Suppressor macrophage (primary cell): ENCODE measurements at places on chromosomes 12 and 14.
A peak's percentile ranks its signal among the peaks of the same experiment; 100 is the strongest.

DNA sequence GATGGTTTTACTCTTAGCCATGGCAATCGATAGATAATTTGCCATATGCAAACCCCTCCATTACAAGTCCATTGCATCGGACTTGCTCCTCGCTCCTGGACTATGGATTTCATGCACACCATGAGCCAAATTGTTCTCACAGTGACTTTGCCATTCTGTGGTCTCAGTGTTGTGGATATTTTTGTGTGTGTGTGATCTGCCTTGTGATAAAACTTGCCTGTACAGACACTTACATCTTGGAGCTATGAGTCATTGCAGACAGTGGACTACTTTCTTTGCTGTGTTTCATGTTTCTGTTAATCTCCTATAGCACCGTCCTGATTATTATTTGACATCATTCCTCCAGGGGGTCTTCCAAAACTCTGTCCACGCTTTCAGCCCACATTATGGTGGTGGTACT is 8.4 kb upstream of the OR4K13 start:
- no peak for DNase-seq

GRCh38 chr12:98343002-98343567 is 172.3 kb upstream of the TMPO start:
- no peak for DNase-seq

DNA sequence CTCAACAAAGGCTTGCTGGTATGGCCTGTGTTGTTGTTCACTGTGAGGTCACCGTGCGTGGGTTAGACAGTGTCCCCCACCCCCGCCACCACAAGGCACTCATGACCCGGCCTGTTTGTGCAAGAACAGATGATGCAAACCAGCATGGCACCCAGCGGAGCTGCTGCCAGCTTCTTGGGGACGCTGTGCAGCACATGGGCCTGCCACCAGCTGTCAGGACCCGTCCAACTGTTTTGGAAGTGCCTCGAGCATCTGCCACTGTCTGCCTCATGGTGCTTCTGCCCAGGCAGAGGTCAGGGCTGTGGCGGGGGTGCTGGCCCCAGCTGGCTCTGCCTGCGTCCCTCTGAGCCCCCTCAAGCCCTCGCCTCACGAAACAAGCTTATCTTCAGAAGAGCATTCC is 1.5 kb downstream of the ASB2 start:
- DNase-seq: peak; percentile 86

DNA sequence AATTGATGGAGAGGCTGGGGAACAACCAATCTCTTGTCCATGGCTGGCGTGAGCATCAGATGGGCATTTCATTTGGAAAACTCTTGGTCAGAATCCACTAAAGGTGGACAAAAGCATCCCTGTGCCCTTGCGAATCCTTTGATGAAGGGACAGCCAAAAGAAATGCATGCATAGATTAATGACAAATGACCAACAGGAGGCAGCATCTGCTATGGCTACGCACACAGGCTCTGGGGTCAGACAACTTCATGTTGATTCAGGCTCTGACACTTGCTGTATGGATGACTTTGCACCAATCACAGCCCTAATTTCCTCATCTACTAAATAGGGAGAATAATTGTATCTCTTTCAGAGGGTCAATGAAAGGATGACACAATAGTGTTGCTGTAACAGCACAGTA is 117.5 kb downstream of the ASCL4 start:
- peak; percentile 32 for DNase-seq

DNA sequence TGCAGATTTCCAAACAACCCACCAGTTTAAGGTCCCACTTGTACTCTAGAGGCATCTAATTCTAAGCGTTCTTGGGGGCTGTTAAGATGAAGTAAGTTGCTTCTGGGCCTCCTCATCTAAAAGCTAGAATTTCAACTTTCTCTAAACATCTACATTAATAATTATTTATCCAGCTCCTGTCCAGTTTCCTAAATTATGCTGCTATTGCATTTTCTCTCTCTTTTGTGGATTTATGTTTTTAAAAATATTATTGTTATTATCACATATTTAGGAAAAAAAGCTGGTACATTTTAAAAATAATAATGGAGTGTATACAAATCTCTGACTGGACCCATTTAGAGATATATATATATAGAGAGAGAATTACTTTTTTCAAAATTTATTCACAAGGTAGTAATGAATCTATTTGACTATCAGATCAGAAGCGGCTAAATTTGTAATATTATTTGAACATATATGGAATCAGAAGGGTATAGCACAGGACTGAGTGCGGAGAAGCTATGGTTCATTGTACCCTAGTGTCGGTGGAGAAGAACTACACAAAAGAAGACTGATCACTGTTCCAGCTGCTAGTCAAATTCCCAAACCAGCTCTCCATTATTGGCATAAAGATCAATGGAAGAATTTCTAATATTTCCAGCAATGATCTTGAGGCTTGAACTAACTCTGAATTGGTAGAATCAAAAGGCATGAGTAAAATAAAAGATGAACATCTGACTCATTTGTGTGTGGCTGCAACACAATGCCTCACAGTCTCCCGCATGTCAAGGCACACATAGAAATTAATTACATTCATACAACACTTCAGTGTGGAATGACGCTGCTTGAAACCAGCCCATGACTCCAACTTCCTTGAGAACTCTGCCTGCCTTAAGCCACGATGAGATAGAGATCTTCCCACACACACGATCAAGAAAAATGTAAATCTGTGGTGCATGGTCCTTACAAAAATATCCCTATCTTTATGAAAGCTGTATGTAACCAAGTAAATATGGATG is 433.4 kb upstream of the OR4E1 start:
- peak; percentile 13 for DNase-seq

- DNase-seq: no peak
These were observed 862 bp downstream of the PIP4K2C start for GRCh38 chr12:57591782-57592325.

DNA sequence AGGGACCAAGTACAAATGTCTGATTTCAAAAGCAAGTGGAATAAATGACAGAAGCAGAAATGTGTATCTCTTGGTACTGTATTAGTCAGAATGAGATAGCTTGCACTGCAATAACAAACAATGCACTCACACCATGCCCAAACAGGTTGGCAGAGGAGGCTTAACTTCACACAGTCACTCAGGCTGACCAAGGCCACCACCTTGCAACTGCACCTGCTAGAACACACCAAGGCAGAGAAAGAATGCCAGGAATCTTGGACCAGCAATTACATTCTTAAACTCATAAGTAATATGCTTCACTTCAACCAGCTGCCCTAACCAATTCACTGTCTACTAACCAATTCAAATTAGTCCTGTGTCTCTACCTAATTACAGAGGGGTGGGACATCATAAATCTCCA is 378.3 kb downstream of the BCL11B start:
- no peak for DNase-seq

DNA sequence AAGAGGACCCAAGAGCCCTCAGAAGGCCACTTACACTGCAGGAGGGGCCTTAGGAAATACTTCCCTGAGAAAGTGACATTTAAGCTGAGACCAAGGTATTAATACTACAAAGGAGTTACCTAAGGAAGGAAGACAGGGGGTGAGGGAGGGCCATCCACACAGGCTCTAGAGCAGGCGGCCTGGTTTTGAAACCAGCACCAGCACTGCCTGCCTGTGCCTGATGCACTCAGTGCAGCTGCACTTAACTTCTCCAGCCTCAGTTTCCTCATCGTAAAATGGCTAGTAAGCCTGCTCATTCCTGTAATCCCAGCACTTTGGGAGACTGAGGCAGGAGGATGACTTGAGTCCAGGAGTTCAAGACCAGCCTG is 45.5 kb upstream of the PLEKHG6 start:
- DNase-seq: no peak

DNA sequence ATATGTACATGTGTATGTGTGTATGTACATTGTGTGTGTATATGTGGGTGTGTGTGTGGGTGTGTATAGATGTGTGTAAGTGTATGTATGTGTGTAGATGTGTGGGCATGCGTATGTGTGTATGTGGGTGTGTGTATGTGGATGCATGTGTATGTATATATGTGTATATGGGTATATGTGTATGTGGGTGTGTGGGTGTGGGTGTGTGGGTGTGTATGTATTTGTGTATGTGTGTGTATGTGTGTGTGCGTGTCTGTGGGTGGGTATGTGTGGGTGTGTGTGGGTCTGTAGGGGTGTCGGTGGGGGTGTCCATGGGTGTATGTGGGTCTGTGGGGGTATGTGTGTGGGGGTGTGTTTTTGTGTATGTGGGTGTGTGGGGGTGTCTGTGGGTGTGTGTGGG is 101.6 kb downstream of the PIWIL1 start:
- no peak for DNase-seq

- DNase-seq: peak; percentile 71
These were observed 27.2 kb downstream of the NGB start for GRCh38 chr14:77243853-77244252.

GRCh38 chr12:19710811-19711793 is 271.8 kb downstream of the AEBP2 start:
- no peak for DNase-seq

DNA sequence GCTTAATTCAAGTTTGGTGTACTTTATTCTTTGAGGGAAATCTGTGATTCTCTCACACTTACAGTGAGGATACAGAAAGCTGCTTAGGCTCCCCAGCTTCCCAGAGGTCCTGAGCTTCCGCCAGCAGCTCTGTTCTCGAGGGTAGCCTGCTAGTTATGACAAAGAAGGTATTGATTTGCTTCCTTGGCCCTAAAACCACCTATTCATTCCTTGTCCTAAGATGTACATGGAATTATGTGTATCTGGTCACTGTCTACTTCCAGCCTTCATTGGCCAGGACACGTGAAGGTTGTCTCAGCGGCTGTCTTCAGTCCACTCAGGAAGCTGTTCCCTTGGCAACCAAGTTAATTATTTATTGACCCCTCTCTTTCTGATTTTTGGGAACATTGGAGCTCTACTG is 55.7 kb downstream of the GALNT8 start:
- no peak for DNase-seq

DNA sequence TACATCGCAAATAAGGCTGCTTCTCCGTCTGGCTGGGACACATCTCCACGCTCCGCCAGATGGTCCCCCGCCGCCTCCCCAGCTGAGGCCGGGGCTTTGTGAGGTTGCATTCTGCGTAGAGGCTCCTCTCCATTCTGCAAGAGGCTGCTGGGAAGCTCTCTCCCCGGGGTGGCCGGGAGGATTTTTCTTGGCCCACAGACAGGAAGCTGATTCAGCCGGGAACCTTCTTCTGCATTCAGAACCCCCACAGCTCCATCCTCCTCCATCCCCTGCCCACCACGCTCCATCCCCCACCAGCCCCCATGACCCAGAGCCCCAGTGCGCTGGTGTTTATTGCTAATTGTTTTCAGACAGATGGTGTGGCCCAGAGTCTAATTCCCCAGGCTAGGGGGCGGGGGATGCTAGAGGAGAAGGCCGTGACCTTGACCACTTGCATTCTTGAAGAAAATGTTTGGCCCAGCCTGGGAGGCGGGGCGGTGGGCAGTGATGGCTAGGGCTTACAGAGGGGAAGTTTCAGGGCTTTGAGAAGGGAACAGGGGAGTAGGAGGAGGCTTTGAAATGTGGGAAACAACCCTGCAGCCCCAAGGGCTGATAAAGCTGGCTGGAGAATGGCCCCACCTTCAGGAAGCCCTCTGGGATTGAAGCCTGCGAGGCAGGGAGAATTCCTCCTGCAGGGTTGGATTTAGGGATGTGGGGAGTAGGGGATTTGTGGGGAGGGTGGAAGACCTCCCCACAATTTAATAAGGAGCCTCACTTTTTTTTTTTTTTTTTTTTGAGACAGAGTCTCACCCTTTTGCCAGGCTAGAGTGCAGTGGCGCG is 88.5 kb upstream of the NCOR2 start:
- DNase-seq: peak; percentile 81

DNA sequence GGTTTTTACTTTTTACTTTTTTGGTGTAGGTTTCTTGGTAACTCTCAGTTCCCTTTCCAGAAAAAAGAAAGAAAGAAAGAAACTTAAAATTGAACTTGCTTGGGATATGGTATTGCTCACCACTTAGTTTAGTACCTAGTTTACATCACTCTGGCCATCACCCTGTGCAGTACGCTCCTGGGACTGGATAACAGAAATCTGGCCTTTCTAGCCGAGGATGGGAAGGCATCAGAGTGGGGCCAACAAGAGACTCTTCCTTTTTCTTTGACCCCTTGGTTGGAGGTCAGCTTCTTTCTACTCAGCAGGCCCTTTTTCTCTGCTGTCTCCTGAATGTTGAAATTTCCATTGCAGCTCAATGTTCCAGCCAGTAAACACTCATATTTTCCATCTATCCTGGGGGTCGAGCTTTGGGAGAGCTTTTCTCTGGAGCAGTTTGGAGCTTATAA is 156.6 kb downstream of the TGFB3 start:
- DNase-seq: no peak

DNA sequence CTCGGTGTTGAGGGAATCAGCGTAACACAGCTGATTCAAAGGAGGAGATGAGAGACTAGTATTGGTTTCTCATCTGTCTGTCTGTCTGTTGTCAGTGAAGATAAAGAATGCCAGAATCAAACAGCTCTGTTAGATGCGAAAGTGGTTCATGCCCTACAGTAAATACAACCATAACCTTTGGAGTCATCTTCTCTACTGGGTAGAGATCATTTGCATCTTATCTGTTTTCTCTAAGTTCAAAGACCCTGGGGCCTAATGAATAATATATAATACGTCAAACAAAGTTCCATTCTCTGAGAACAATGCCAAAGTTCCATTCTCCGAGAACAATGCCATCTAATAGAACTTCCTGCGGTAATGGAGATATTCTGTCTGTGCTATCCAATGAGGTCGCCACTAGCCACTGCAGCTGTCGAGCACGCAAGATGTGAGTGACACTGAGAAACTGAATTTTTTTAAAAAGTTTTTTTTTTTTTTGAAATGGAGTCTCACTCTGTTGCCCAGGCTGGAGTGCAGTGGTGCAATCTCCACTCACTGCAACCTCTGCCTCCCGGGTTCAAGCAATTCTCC is 6.6 kb downstream of the IL31 start:
- no peak for DNase-seq

DNA sequence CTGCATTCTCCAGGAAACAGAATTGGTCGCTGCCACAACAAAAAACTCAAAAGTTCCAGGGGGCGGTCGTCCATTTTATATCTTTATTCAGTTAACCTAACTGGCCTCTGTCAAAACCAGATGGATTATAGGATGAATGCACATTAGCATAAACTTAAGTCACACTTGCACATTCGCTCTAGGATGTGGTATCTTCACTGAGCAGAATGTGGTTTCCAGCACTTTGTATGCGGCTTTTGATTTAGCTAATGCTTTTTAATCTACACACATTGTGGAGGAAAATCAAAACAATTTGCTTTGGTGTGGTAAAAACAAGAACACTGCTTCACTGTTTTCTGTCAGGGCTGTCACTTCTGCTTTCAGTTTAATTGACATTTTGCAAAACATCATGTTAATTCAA is 4.5 kb downstream of the TAS2R50 start:
- DNase-seq: no peak
